Cerebellum (tissue), 4 donors: ENCODE measurements at places on chromosomes 11 and 22. TPM values are rescaled to one million over a fixed set of nuclear protein-coding genes. Genes with fewer than 3 reads are reported as not detected.

DNA sequence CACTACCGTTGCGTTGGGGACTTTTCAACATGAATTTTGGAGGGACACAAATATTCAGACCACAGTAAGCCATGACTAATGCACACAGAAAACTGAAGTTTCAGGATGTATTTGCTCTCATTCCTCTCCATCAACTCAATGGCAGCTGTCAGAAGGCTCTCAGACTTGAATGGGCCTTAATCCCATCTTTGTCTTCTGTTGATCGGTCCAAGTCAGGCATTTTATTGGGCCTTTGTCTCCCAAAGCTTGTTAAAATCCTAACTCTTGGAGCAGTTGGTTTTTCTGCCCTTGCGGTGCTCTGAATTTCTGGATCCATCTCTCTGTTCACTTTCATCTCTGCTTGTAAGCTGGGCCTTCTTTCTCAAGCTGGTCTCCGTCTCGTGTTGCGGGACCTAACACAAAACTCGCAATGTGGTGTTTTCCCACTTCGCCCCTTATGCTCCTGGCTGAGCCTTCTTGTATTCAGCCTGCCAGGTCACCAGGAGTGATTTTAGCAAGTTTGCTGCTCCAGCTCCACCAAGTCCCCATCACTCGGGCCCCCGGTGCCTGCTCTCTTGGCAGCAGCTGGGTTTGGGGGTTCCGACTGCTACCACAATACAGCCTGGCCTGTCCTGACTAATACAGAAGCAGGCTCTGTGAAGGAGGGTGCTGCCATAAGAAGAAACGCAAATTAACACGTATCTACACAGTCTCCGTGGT lies 27.0 kb downstream of the TSPAN32 start:
- no peak for DNase-seq

DNA sequence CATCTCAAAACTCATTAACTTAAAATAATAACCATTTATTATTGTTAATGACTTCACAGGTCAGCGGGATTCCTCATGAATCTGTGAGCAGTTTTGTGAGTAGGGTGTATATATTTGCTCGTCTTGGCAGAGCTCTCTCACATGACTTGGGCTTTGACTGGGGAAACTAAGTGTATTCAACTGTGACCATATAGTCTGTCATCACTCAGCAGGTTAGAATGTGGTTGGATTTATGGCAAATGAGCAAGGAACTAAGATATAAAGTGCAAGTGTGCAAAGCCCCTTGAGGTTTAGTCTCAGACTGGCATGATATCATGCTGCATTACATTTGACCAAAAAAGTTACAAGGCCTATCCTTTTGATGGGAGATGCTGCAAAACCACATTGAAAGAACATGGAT lies 254.8 kb downstream of the CNTN5 start:
- no peak for DNase-seq

- DNase-seq, result no peak
Measured at GRCh38 chr22:47394504-47395440, 632.3 kb downstream of the TBC1D22A start.

- no peak for DNase-seq
Measured at GRCh38 chr11:129435499-129436245, 60.0 kb downstream of the BARX2 start.

- no peak for DNase-seq
Measured at GRCh38 chr11:12798609-12799011, 124.4 kb downstream of the TEAD1 start.

GRCh38 chr11:15707971-15708370 lies 593.2 kb downstream of the INSC start:
- peak; percentile 57 for DNase-seq

DNA sequence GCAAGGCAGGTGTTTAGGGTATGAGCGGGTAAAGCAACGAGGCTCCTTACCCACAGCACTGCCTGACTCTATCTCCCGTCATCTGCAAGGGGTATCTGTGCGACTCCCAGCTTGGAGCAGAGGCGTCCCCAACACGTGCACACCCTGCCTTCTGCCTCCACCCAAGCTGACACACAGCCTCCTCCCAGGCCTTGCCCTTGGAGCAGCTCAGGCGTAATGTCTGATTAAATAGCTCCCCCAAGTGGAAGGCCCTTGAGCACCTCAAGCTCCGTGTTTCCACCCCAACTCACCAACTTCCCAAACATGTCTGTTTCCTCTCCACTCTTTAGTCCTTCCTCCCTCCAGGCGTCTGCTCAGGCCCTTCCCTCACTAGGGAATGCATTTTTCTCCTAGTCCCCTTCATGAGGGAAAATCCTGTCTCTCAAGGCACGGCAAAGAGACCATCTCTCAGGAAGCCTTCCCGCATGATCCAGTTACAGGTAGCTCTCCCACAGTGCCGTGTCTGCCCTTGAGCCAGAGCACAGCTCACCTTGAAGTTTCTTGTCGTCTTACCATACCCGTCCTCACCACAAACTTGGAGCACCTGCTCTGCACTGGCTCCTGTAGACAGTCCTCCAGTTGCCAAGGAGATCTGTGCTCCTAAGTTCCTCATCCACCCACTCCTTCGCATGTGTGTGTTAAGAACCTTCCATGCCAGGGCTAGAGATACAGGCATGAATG lies 15.8 kb downstream of the CYB5R2 start:
- DNase-seq, result peak; percentile 18

DNA sequence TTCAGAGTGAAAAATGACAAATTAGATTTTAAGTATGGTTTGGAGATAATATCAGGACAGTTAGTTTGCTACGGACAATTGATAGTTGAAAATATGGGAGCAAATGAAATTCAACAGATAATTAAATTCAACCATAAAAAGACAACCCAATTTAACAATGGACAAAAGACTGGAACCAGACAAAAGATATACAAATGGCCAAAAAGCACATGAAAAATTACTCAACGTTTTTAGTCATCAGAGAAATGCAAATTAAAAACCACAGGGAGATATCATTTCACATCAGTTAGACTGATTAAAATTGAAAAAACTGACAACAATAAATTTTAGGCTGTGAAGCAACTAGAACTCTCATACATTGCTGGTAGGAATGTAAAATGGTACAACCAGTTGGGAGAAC lies 27.2 kb downstream of the SIK2 start:
- DNase-seq, result no peak

GRCh38 chr11:47270331-47271271 lies 668 bp downstream of the MADD start:
- peak; percentile 71 for DNase-seq

DNA sequence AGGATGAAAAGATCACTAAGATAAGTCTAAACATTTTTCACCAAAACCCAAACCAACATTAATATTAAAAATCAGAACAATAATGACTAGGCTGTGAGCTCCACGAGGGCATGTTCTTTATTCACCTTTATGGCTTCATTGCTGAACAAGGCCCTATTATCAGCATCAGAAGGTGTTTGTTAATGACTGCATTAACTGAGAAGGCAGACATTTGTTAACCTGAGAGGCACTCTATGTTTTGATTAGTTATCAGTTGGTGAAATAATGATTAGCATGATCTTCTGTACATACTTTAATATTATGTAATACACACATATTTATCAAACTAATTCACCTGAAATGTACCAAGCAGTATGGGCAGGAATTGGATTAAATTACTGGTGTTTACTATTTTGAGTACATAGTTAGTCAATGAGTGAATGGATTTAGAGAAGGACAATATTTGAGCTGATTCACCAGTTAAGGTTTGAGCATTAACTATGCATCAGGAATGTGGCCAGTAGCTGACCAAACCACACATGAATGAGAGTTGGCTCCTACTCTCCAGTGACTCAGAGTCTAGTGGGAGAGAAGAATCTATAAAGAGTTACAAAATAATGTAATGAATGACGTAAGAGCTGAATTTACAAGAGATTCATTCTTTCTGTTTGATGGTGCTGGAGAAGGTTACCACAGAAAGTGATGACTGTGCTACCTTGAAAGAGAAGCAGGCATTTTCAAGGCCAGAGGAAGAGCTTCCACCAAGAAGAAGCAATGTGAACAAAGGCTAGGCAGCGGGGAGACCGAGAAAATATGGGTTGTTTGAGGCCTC lies 6.7 kb downstream of the IL18 start:
- DNase-seq, result no peak

GRCh38 chr11:3216027-3216525 lies 2.5 kb downstream of the MRGPRG start:
- no peak for DNase-seq

DNA sequence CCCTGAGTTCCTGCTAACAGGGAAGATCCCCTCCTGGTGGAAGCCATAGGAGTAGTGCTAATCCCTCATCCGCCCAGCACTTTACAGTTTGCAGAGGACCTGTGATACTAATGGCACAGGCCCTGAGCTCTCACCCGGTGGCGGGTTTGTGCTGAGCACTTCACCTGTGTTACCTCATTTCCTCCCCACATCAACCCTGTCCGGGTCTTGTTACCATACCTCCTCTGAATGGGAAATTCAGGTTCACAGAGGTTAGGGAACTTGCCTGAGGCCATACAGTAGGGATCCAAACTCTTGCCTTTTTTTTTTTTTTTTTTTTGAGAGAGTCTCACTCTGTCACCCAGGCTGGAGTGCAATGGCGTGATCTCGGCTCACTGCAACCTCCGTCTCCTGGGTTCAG lies 25.2 kb downstream of the CAPN1 start:
- DNase-seq, result no peak

GRCh38 chr22:36982136-36982535 lies 37.1 kb downstream of the TST start:
- DNase-seq, result no peak

DNA sequence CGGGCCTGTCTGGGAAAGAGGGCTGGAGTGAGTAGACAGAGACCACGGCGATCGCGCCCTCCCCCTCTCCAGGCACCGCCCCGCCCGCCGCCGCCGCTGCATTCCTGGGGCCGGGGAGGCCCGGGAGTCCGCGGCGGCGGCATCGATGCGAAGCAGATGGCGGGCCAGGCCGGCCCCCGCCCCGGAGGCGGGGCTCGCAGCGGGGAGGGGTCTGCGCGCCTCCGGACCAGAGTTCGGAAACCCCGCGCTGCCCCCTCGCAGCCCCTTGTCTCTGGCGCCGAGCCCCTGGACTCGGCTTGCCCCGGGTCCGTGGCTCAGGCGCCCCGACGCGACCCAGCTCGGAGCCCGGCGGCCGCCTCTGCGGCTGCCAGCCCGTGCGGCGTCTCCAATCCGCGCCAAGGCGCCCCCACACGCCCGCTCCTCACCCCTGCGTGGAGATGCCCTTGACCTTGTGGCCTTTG lies 1.3 kb downstream of the SCARF2 start:
- DNase-seq, result no peak

GRCh38 chr11:12362857-12363256 lies 14.5 kb upstream of the PARVA start:
- DNase-seq, result no peak

DNA sequence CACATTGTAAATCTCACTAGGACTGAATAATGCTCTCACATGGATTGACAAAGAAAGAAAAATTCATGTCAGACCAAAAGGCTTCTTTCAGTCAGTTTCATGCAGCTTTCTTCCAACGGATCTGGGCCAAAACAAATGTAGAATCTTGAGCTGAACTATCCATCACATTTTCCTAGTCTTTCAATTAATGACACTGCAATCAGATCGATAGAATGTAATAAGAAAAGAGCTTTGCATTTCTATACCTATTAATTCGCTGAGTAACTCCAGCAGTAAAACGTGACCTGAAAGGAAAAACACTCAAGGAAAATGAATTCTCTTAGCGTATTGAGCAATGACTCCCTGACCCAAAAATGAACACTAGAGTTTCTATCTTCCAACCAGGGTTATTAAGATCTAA lies 194.8 kb upstream of the BLID start:
- DNase-seq, result no peak

GRCh38 chr11:122024278-122024677 lies 91.7 kb downstream of the BLID start:
- no peak for DNase-seq

- no peak for DNase-seq
Measured at GRCh38 chr22:29184849-29185490, 20.7 kb upstream of the EMID1 start.

DNA sequence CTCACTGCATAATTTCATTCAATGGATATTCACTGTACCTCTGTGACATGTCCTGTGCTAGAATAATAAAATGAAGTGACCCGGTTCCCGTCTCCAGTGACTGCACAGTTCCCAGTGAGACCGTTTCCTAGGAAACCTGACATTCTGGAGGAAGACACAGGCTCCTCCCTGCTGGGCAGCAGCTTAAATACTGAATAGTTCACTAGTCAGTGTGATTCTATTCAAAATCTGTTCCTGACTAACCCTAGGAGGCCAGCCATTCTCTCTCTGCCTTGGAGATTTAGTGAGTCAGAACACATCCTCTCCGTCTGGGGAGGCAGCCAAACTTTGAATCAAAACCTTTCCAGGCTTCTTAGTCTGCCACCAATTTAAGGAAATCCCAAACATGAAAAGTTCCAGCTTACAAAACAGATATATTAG lies 11.3 kb downstream of the TRIM66 start:
- DNase-seq, result peak; percentile 84

DNA sequence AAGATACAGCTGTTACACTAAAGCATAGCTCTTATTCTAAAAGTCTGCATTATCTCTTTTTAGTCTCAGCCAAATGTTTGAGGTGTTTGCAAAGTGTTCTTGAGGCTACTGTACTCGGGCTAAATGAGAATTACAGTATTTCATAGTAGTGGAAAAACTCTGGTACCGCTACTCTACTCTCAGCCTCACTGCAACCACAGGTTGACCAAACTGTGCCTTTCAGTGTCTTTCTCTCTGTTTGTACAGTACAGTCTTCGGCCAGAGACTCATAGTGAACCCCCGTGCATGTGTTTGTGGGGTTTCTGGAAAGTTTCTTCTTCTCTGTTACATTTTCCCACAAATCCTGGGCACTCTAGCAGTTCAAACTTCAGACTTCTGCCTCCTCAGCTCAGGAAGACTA lies 7.4 kb upstream of the LUZP2 start:
- DNase-seq, result no peak

DNA sequence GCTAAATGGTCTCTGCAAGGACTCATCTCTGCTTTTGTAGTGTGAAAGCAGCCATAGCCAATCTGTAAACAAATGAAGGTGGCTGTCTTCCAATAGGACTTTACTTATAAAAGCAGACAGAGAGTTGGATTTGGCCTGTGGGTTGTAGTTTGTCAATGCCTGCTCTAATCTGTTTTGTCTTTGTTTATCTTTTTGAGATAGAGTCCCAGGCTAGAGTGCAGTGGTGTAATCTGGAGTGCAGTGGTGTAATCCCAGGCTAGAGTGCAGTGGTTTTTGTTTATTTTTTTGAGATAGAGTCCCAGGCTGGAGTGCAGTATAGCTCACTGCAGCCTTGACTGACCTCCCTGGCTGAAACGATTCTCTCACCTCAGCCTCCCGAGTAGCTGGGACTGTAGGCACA lies 8.6 kb downstream of the PPP6R3 start:
- no peak for DNase-seq

The ALX4 gene
- total RNA-seq, result 4.4 TPM

The OR56A1 gene
- total RNA-seq, result 0.27 TPM

The MMP8 gene
- 0.09 TPM for total RNA-seq

The FOLH1 gene
- 5.2 TPM for total RNA-seq

The DNAJB7 gene
- not detected for total RNA-seq

The CELSR1 gene
- total RNA-seq, result 7.8 TPM

The FJX1 gene
- total RNA-seq, result 17.2 TPM

The IFTAP gene
- 51.4 TPM for total RNA-seq

The CLCF1 gene
- total RNA-seq, result 0.27 TPM

The MMP13 gene
- total RNA-seq, result 0.18 TPM

The PATE4 gene
- total RNA-seq, result not detected
